Thoracic aorta (tissue), 2 donors: ENCODE measurements at places on chromosomes 13 and 19.

DNA sequence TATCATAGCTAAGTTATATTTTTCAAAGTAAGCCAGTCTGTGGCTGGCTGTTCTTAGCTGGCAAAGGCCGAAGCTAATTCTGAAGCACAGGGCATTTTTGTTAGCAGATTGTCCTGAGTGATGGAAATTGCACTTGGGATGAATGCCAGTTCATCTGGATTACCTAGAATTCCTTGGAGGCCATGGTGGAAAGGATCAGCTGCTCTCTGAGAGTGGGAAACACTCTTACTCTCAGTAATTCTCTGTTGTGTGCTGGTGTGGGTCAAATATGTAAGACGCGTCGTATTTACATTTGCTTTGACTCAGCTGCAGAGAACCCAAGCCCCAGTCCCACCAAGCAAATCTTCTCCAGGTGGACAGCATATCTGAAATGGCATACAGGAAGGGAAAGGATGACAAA lies 60.7 kb upstream of the C1QTNF9B start:
- DNase-seq = no peak

GRCh38 chr13:112346173-112346898 lies 29.8 kb upstream of the SPACA7 start:
- DNase-seq = no peak

DNA sequence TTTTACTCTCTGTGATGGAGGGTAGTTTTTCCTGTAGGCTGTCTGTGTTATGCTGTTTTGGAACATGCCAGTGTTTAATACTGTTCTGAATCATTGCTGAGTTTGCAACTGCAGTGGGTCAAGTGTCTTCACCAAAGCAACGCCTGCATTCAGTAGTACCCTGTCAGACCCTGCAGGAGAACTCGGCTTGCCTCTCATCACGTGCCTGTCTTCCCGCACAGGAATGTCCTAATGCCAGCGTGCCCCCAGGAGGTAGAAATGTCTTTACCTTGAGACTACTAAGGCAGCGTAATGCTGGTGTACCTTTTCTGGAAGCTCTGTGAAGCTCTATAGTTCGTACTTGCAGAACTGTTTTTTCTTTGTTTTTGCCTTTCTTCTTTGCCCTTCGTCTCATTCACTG lies 42.3 kb downstream of the POLR1D start:
- DNase-seq = no peak

DNA sequence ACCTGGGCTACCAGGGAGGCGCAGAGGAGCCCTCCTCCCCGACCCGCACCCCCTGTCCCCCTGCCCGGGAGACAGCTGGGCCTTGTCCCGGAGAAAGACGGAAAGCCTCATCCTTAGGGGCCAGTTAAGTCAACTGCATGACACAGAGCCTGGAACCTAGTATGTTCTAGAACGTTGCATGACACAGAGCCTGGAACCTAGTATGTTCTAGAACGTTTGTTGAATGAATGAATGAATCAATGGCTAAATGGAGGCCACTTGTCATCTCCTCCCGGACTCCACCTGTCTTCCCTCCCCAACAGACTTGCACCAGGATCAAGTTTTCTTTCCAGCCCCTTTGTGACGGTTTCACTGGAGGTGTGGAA lies 706 bp downstream of the SERP2 start:
- DNase-seq = no peak

GRCh38 chr13:63628310-63628709 lies 2212.7 kb upstream of the PCDH20 start:
- DNase-seq = no peak

GRCh38 chr13:67632590-67632989 lies 402.5 kb upstream of the PCDH9 start:
- DNase-seq = no peak
